IPS DF 6.9 (cell line): ENCODE measurements at places on chromosomes 12 and 14.
A peak's percentile ranks its signal among the peaks of the same experiment; 100 is the strongest.

DNA sequence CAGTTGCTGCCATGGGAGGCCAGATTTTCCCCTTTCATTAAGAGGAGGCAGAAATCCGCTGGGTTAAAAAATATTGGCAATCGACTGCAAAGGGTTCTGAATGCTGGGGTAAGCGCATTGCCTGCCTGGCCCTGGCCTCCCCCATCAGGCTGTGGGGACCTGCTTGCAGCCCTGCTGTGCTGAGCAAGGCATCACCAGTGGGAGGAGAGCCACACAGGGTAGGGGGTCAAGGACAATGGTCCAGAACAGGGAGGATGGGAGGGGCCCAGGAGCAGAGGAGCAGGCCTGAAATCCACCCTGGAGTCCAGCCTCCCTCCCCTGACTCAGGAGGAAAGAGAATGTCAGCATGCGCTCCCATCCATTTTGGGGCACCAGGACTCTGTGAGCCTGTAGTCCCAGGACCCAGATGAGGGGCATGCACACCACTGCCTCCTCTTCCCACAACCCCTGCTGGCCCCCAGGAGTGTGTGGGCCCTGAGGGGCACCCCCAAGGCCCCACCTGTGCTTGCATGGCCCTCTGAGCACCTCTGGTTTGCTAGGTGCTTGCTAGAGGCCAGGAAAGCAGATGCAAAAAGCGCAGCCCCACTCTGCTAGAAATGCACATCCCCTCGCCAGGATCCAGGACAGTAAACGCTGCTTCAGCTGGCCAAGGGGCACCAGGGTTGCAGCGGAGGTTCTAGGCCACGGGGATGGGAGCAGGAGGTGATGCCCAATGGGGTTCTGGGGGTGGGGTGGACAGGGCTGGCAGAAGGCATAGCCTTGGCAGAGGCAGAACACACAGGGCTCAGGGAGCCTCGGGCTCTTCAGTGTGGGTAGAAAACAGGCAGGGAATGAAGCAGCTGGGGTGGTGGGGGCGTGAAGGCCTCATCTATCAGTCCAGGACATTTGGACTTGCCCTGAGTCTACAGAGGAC is 14.6 kb downstream of the TESC start:
- H3K4me3 ChIP-seq = no peak overlapping the region
- no peaks in the 10 kb centered on the region for H3K36me3 ChIP-seq
- no peaks in the 10 kb centered on the region for H3K27me3 ChIP-seq
- no peak overlapping the region for H3K27ac ChIP-seq
- 0 out of 2 replicates have a peak, but pooled peaks cover 2% of the 10 kb centered on the region for H3K4me1 ChIP-seq
- no peak for DNase-seq

GRCh38 chr12:95202691-95203486 is 14.4 kb downstream of the FGD6 start:
- no peaks in the 10 kb centered on the region; the same call in 1 of the 2 replicates for H3K36me3 ChIP-seq
- no peak overlapping the region for H3K27ac ChIP-seq
- H3K4me1 ChIP-seq = peaks cover 8% of the 10 kb centered on the region
- H3K27me3 ChIP-seq = no peaks in the 10 kb centered on the region

GRCh38 chr14:97640031-97640430 is 842.8 kb downstream of the VRK1 start:
- DNase-seq = peak; percentile 31
- H3K4me1 ChIP-seq = peaks cover 5% of the 10 kb centered on the region; the same call in 1 of the 2 replicates
- no peaks in the 10 kb centered on the region for H3K36me3 ChIP-seq
- no peaks in the 10 kb centered on the region for H3K27me3 ChIP-seq

- H3K27ac ChIP-seq = no peak overlapping the region
- DNase-seq = no peak
- H3K4me3 ChIP-seq = no peak overlapping the region
- no peaks in the 10 kb centered on the region for H3K4me1 ChIP-seq
Observed at GRCh38 chr12:6425590-6426531, 18.9 kb upstream of the CD27 start.

GRCh38 chr12:52648012-52648550 is 3.9 kb downstream of the KRT2 start:
- no peak overlapping the region for H3K27ac ChIP-seq
- no peaks in the 10 kb centered on the region for H3K36me3 ChIP-seq
- H3K4me1 ChIP-seq = no peaks in the 10 kb centered on the region
- no peak for DNase-seq

GRCh38 chr12:93106910-93107309 is 177.8 kb upstream of the EEA1 start:
- no peaks in the 10 kb centered on the region for H3K4me1 ChIP-seq
- no peaks in the 10 kb centered on the region for H3K36me3 ChIP-seq
- H3K27me3 ChIP-seq = no peaks in the 10 kb centered on the region
- no peak overlapping the region for H3K27ac ChIP-seq
- H3K4me3 ChIP-seq = no peak overlapping the region
- no peak for DNase-seq
